ENCODE measurements at places on chromosomes 7 and 10. TPM values are rescaled to one million over a fixed set of nuclear protein-coding genes. Genes with fewer than 3 reads are reported as not detected.

Gene HTRA1
- total RNA-seq: not detected

Gene SPDYE1
- total RNA-seq: not detected

Gene ZNF248
- 8.3 TPM for total RNA-seq

Gene PRSS2
- 0.76 TPM for total RNA-seq

Gene TRPV5
- not detected for total RNA-seq

Gene CCL26
- total RNA-seq: not detected

Gene ACTL6B
- not detected for total RNA-seq

Gene SUGCT
- total RNA-seq: 1.3 TPM

Gene VWA2
- total RNA-seq: not detected

Gene TMEM26
- total RNA-seq: not detected

Gene TIMM23
- total RNA-seq: 71.6 TPM

- no peak overlapping the region for H3K4me3 ChIP-seq
- DNase-seq: no peak
- no peak overlapping the region for H3K27ac ChIP-seq
- H3K27me3 ChIP-seq: peaks cover 9% of the 10 kb centered on the region
- H3K36me3 ChIP-seq: peaks cover 8% of the 10 kb centered on the region
These were observed 198.2 kb upstream of the FOXK1 start for GRCh38 chr7:4483851-4484250.

GRCh38 chr7:106893591-106893990 is 28.5 kb downstream of the PIK3CG start:
- H3K4me1 ChIP-seq: peaks cover 59% of the 10 kb centered on the region
- H3K36me3 ChIP-seq: peaks cover 49% of the 10 kb centered on the region
- H3K27ac ChIP-seq: peak overlapping the region; percentile 82
- H3K4me3 ChIP-seq: no peak overlapping the region
- DNase-seq: no peak
- H3K27me3 ChIP-seq: no peaks in the 10 kb centered on the region

GRCh38 chr10:70779511-70780369 is 5.4 kb downstream of the TBATA start:
- H3K36me3 ChIP-seq: no peaks in the 10 kb centered on the region
- no peak overlapping the region for H3K4me3 ChIP-seq
- peak; percentile 47 for DNase-seq
- no peak overlapping the region for H3K27ac ChIP-seq
- peaks cover 15% of the 10 kb centered on the region for H3K4me1 ChIP-seq
- no peaks in the 10 kb centered on the region for H3K27me3 ChIP-seq

GRCh38 chr10:55144001-55144400 is 343.0 kb upstream of the PCDH15 start:
- no peak overlapping the region for H3K4me3 ChIP-seq
- H3K4me1 ChIP-seq: no peaks in the 10 kb centered on the region
- no peaks in the 10 kb centered on the region for H3K36me3 ChIP-seq
- no peak overlapping the region for H3K27ac ChIP-seq

- H3K27ac ChIP-seq: no peak overlapping the region
- H3K27me3 ChIP-seq: peaks cover 2% of the 10 kb centered on the region
These were observed 104.8 kb downstream of the AUTS2 start for GRCh38 chr7:69703099-69703498.

- peak overlapping the region; percentile 60 for H3K27ac ChIP-seq
- H3K4me3 ChIP-seq: no peak overlapping the region
These were observed 31.3 kb downstream of the PRKAG2 start for GRCh38 chr7:151845412-151846205.

- H3K4me3 ChIP-seq: no peak overlapping the region
- H3K27me3 ChIP-seq: no peaks in the 10 kb centered on the region
- no peaks in the 10 kb centered on the region for H3K4me1 ChIP-seq
- no peak for DNase-seq
- no peak overlapping the region for H3K27ac ChIP-seq
- no peaks in the 10 kb centered on the region for H3K36me3 ChIP-seq
These were observed 334.4 kb downstream of the GPR158 start for GRCh38 chr10:25509151-25509550.

DNA sequence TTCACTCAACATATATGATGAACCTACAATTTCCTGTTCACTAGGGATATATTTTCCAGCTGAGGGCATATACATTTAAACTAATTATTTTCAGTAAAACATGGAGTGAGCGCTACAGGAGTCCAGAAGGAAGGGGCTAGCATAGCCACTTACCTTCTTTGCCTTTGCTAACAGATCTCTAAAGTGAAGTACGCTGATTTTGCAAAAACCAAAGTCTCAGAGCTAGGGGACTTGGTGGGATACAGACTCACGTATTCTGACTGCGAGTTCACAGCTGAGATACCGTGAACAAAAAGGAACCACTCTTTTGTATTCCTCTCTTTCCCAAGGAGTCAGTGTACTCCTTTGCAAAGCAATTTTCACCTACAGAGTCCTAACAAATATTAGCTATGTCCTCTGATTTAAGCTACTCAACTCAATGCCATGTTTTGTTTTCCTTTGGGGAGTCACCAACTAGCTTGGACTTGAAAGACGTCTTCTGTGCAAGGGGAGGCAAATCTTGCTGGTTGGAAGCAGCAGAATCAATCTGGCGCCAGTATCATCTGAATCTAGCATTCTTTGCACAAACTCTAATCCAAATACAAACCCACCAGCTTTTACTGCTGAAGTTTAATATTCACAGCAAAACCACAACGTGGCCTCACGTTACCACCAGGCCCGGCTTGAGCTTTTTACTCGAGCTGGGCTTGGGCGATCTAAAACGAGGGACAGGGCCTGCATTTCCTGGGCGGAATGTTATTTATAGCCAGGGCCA is 657 bp downstream of the CDNF start:
- no peaks in the 10 kb centered on the region for H3K27me3 ChIP-seq
- peak overlapping the region; percentile 93 for H3K27ac ChIP-seq
- DNase-seq: no peak

- no peaks in the 10 kb centered on the region for H3K36me3 ChIP-seq
- H3K27ac ChIP-seq: no peak overlapping the region
- H3K27me3 ChIP-seq: peaks cover 5% of the 10 kb centered on the region
- H3K4me1 ChIP-seq: peaks cover 15% of the 10 kb centered on the region
These were observed 100.2 kb upstream of the PRSS58 start for GRCh38 chr7:142357953-142358520.

DNA sequence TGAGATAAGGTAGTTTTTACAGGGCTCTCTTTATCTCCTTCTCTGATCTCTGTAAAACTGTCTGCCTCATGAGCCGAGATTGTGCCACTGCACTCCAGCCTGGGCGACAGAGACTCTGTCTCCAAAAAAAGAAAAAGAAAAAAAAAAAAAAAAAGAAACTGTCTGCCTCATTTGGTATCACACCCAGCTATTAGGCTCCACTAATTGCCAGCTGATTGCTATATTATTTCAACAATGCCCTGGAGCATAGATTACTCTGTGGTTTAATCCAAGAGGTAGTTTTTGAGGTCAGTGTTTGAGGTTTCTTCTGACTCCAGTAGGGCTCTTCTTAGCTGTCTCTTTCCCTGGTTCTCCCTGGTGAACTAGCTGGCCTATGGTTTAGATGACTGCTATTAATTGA is 268.1 kb upstream of the PLPP4 start:
- H3K4me3 ChIP-seq: no peak overlapping the region
- no peak overlapping the region for H3K27ac ChIP-seq
- peaks cover 5% of the 10 kb centered on the region for H3K27me3 ChIP-seq
- H3K4me1 ChIP-seq: no peaks in the 10 kb centered on the region
- DNase-seq: no peak

GRCh38 chr7:115496006-115496405 is 534.6 kb downstream of the TFEC start:
- no peaks in the 10 kb centered on the region for H3K36me3 ChIP-seq
- H3K27ac ChIP-seq: no peak overlapping the region
- H3K4me1 ChIP-seq: no peaks in the 10 kb centered on the region
- H3K4me3 ChIP-seq: no peak overlapping the region
- DNase-seq: no peak

DNA sequence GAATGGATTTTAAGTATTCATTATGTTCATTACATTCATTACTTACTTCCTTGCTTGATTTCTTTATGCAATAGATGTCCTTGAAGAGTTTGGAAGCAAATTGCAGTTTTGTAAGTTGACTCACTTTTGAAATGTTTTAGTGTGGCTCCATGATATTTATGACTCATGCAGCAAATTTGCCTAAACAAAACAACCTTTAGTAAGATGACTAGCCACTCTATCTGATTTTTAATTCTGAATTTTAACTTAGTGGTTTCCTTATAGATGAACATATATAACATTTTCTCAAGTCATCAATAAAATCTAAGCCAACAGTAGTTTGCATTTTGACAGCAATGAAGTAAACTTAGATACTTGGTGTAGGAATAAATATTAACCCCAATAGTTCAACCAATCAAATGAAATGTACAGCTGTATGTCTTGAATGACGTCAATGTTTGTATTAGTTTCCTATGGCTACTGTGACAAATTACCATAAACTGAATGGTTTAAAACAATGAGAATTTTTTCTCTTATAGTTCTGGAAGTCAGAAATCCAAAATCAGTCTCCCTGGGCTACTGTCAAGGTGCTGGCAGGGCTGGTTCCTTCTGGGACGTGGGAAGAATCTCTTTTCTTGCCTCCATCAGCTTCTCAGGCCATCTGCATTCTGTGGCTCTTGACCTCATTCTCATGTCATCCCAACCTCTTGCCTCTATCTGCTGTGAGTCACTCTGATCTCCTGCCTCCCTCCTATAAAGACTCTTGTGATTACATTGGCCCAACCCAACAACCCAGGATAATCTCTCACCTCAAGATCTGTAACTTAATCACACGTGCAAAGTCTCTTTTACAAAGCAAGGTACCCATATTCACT is 73.4 kb downstream of the AHR start:
- peaks cover 2% of the 10 kb centered on the region for H3K4me1 ChIP-seq
- DNase-seq: no peak
- H3K27ac ChIP-seq: no peak overlapping the region
- no peak overlapping the region for H3K4me3 ChIP-seq
- H3K27me3 ChIP-seq: no peaks in the 10 kb centered on the region
- no peaks in the 10 kb centered on the region for H3K36me3 ChIP-seq

DNA sequence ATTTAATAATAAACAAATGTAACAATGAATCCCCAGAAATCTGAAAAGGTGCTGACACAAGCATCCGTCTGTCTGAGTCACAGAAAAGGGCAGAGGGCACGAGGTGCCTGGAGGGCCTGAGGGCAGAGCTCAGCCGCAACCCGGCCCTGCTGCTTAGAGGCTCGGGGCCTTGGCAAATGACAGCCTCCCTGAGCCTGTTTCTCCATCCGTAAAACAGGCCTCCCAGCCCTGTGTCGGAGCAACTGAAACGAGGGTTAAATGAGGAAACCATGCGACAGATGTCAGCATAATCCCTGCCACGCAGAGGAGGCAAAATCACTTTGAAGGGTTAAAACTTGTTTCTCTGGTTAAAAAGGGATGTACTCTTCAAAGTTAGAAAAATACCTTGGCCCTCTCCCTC is 24.9 kb downstream of the NUDT1 start:
- no peaks in the 10 kb centered on the region for H3K4me1 ChIP-seq
- no peaks in the 10 kb centered on the region for H3K36me3 ChIP-seq
- no peak overlapping the region for H3K27ac ChIP-seq
- DNase-seq: no peak

- H3K27ac ChIP-seq: peak overlapping the region; percentile 9
- peaks cover 27% of the 10 kb centered on the region for H3K4me1 ChIP-seq
- peaks cover 19% of the 10 kb centered on the region for H3K36me3 ChIP-seq
These were observed 77.4 kb downstream of the WDR37 start for GRCh38 chr10:1133495-1134045.

GRCh38 chr7:87628780-87629569 is 777 bp downstream of the RUNDC3B start:
- H3K27me3 ChIP-seq: no peaks in the 10 kb centered on the region
- no peaks in the 10 kb centered on the region for H3K36me3 ChIP-seq
- peak overlapping the region; percentile 79 for H3K4me3 ChIP-seq
- no peak overlapping the region for H3K27ac ChIP-seq
- peaks cover 14% of the 10 kb centered on the region for H3K4me1 ChIP-seq

- no peaks in the 10 kb centered on the region for H3K4me1 ChIP-seq
- no peak for DNase-seq
- H3K36me3 ChIP-seq: no peaks in the 10 kb centered on the region
- H3K27ac ChIP-seq: no peak overlapping the region
- H3K27me3 ChIP-seq: no peaks in the 10 kb centered on the region
These were observed 52.5 kb upstream of the VKORC1L1 start for GRCh38 chr7:65820287-65820950.

DNA sequence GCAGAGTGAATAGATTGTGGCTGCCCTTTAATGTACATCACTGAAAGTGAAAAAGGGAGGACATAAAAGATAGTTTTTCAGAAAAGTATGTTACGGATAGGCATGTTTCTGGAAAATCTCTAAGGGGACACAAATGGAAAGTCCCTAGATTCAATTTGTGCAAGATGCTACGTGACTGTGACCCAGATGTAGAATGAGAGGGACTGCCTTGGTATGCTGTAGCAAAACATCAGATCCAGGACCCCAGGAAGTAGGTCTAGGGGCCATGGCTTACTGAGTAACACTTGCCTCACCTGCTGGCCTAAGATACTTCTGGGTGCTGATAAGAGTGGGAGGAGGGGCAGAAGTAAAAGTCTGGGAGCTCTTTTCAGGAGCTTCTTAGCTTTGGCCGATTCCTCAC is 191.2 kb upstream of the PHYHIPL start:
- H3K27me3 ChIP-seq: no peaks in the 10 kb centered on the region
- no peak for DNase-seq
- no peak overlapping the region for H3K27ac ChIP-seq
- no peaks in the 10 kb centered on the region for H3K4me1 ChIP-seq
- H3K4me3 ChIP-seq: no peak overlapping the region

- no peaks in the 10 kb centered on the region for H3K36me3 ChIP-seq
- no peak overlapping the region for H3K4me3 ChIP-seq
- H3K27ac ChIP-seq: no peak overlapping the region
- H3K27me3 ChIP-seq: peaks cover 13% of the 10 kb centered on the region
These were observed 424.8 kb downstream of the MDFIC start for GRCh38 chr7:115346685-115347084.

GRCh38 chr7:126843336-126843735 is 409.4 kb downstream of the GRM8 start:
- H3K36me3 ChIP-seq: no peaks in the 10 kb centered on the region
- no peak for DNase-seq
- H3K27ac ChIP-seq: no peak overlapping the region

DNA sequence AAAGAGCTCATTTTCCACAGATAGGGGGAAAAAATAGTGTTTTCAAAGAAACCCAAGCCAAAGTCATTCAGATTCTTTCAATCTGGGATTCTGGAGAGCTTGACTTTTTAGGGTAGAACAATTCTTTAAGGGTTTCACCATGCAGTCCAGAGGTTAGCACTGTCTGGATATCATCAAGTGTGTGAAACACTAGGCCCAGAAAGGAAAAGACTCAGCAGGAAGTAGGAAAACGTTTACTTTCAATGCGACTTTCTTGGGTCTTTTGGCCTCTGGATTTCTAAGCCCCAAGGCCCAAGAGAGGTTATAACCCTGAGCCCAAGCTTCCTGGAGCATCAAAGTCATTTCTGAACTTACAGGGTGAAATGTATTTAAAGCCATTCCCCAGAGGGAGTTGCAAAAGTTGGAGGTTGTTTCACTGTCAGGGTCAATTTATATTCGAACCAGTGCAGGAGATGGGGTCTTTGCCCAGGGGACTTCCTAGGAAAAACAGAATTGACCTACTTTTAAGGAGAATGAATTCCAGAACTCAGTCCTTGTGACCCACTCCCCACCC is 158.0 kb downstream of the C7orf25 start:
- no peak overlapping the region for H3K27ac ChIP-seq
- no peaks in the 10 kb centered on the region for H3K36me3 ChIP-seq
- DNase-seq: no peak
- H3K4me3 ChIP-seq: no peak overlapping the region

- H3K27ac ChIP-seq: peak overlapping the region; percentile 87
- H3K4me3 ChIP-seq: peak overlapping the region; percentile 53
- peaks cover 10% of the 10 kb centered on the region for H3K27me3 ChIP-seq
- DNase-seq: no peak
- H3K4me1 ChIP-seq: peaks cover 33% of the 10 kb centered on the region
These were observed 114.5 kb upstream of the INHBA start for GRCh38 chr7:41817386-41817785.
